H9 (cell line): ENCODE measurements at places on chromosomes 1 and 21.

GRCh38 chr1:4655674-4656532, 1.5 kb downstream of the AJAP1 start:
- DNase-seq: peak; percentile 80

GRCh38 chr1:109864930-109865612, 45.6 kb upstream of the CSF1 start:
- no peak for DNase-seq

GRCh38 chr1:217089361-217090014, 366.3 kb upstream of the ESRRG start:
- DNase-seq: no peak

DNA sequence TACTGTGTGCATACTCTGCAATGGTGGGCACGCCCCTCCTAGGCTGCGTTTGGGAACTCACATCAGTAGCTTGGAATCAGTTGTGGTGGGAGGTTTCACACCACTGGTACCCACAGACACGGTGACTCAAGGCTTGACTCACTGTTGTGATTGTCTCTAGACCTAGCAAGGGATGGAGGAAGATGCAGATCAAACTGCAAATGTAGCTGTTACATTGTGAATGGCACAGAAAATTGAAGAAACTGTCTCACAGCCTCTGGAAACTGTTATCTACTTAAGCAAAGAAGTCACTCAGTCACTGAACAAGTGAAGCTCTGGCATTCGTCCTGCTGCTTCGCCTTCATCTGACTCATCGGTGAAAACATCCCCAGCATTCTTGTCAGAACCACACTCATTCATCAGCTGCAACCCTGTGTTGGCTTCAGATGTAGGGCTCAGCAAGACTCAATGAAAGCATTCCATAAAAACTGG, 59.5 kb downstream of the POFUT2 start:
- DNase-seq: no peak

GRCh38 chr1:47690341-47691250, 252.8 kb downstream of the FOXD2 start:
- DNase-seq: peak; percentile 16

DNA sequence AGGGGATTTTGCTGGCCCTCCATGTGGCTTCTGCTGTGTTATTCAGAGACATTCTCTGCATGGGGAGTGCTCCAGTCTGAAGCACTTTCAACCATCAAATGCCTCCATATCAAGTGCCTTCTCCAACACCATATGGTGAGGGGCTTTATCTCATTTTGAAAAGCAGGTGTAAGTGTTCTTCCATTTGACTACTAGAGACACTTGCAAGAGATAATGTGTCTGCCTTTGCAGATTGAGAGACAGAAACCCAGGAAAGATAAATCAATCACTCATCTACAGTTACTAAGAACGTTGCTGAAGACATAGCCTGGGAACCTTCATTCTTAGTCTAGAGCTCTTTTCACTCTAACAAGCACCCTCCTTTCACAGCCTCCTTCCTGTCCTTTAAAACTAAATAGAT, 29.5 kb upstream of the REG4 start:
- no peak for DNase-seq

DNA sequence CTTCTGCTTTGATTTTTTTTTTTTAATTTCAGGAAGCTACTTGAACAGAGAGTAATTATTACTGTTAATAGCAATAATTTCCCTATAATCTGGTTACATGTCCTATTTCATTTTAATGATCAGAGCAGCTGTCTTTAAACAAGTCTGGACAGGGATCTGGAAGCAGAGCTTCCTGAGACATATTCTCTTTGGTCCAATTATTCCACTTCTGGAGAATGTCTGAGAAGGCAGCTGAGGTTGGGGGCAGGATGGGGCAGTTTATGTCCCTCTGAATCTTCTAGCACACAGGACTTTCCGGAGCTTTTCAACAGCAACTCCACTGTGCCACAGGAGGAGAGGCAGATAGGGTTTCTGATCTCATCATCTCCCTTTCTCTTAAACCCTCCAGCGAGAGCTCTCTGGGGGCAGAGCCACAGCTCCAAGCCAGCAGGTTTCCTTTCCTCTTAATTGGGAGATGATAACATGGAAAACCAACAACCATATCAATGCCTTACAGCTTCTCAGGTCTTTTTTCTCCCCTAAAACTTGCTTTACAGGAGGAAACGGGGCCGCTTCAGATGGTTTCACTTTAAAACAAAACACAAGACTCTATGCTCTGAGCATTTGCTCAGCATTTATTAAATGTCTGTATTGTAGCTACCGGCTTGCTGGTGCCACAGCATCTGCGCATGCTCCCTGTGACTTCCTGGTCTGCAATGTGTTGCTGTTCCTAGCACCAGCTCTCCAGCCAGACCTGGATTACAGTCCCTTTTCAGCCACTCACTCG, 425.7 kb upstream of the USP24 start:
- DNase-seq: no peak

GRCh38 chr1:174995121-174995520, 4.6 kb upstream of the CACYBP start:
- DNase-seq: no peak

- no peak for DNase-seq
Measured at GRCh38 chr1:198922638-198923430, 284.0 kb downstream of the PTPRC start.

DNA sequence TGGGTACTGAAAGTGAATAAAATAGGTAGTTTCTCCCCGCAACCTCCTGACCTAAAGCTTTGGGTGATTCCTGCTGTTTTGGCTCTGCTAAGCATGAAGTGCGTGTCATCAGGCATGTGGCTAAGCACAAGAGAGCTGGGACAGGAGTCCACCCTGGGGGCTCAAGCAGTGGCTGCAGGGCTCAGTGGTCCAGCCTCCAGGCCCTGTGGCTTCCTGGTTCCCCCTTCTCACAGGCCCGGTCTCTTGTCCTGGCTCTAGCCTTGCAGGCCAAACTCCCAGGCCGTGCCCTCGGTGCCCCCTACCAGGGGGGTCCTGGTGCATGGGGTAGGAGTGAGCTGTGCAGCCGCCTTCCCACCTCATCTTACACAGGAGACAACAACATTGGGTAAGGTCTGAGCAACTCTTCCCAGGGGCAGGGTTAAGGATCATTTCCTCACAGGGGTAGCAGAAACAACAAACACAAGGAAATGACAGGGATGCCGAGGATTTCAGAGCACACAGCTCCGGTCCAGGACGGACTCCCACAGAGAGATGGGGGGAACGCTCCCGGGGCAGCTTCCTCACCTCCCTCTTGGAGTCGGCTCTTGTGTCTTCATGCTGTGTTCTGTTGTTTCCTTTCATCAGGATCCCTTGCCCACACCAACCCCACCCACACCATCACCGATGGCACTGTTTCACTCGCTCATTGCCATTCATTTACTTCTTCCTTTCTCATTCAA, 19.8 kb upstream of the SLC2A1 start:
- peak; percentile 61 for DNase-seq

GRCh38 chr1:33130297-33130696, 49.3 kb downstream of the AZIN2 start:
- no peak for DNase-seq

DNA sequence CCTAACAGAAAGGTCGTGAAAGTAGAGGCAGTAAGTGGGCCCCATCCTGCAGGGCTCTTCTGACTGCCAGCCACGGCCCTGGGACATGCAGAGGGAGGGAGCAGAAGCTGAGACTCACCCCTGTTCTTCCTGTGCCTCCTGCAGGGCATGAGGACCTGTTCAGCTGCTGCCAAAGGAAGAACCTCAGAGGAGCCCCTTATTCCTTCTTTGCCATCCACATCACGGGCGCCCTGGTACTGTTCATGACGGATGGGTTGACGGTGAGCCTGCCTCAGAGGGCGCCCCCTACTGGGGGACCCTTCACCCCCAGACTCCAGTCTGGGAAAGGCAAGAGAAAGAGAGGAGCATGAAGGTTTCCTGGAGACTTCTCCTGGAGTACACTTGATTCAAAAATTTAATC, 47.1 kb downstream of the ELK4 start:
- DNase-seq: peak; percentile 47

DNA sequence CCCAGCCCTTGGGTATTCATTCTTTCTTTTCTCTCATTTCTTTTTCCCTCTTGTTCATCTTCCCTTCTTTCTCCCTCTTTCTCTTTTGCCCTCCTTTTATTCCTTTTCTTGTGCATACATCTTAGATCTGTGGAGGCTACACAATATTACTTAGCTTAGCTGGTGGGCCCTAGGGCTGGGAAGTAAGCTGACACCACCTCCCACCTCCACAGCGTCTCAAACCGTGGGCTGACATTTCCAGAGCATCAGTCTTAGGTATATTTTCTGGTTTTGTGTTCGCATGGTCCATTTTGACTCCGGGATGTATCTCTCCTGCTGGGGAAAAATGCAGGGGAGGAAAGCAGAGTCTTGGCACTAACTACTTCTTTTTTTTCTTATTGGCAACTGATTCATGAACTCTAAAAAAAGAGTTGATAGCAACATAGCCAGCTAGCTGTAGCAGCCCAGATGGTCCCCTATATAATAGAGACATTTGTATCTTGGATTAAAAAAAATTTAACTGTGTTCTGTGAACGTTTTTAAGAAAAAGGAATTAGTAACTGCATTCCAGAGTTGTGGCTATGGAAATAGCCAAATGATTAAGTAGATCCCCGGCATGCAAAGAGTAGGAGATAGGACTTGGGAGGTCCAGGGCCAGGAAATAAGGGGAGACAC, 15.5 kb downstream of the CNIH3 start:
- DNase-seq: no peak

DNA sequence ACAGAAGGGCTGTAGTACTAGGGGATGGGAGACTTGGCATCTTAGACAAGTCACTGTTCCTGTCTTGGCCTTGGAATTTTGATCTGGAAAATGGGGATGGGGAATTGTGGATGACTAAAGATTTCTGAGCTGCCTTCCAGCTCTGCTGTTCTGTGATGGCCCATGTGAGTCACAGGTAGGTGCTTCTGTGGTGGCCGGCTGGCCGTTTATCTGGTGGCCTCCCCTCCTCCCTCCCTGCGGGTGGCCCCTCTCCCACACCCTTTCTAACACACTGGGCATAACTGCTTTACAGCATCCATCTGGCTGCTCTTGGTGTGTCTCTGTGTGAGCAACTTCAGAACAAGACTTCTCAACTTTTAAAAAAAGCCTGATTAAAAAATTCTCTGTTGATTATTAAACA, 35.9 kb downstream of the KCNA2 start:
- no peak for DNase-seq

GRCh38 chr1:67460676-67461500, 30.7 kb upstream of the SERBP1 start:
- peak; percentile 36 for DNase-seq

- DNase-seq: no peak
Measured at GRCh38 chr1:19062258-19063029, 106.0 kb upstream of the IFFO2 start.

- no peak for DNase-seq
Measured at GRCh38 chr21:26557106-26557505, 16.0 kb downstream of the CYYR1 start.

- DNase-seq: no peak
Measured at GRCh38 chr1:229040630-229041358, 230.1 kb upstream of the RAB4A start.

GRCh38 chr1:104718752-104719151, 969.1 kb downstream of the AMY1C start:
- DNase-seq: no peak

GRCh38 chr21:27418346-27418745, 451.5 kb upstream of the ADAMTS5 start:
- DNase-seq: no peak

- no peak for DNase-seq
Measured at GRCh38 chr1:197101978-197102377, 34.9 kb upstream of the F13B start.

- no peak for DNase-seq
Measured at GRCh38 chr1:155196893-155197638, 10.6 kb downstream of the THBS3 start.

GRCh38 chr1:93623875-93624274, 57.8 kb downstream of the BCAR3 start:
- DNase-seq: no peak

DNA sequence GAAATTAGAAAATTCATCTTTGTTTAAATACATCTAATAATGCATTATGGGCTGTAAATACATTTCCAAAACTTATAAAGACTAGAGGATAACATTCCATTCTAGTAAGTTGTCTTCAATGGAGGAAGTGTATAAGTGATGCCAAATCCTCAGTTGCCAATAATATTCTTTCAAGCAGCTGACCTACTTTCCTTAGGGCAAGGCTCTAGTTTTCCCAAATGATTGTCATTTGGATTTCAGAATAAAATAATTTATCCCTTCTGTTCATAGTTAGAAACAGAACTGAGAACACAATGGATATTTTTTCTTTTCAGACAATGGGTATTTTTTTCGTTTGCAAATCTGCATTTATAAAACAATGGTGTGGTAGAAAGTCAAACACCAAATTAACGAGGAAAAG, 354.9 kb upstream of the ADAMTS5 start:
- no peak for DNase-seq

DNA sequence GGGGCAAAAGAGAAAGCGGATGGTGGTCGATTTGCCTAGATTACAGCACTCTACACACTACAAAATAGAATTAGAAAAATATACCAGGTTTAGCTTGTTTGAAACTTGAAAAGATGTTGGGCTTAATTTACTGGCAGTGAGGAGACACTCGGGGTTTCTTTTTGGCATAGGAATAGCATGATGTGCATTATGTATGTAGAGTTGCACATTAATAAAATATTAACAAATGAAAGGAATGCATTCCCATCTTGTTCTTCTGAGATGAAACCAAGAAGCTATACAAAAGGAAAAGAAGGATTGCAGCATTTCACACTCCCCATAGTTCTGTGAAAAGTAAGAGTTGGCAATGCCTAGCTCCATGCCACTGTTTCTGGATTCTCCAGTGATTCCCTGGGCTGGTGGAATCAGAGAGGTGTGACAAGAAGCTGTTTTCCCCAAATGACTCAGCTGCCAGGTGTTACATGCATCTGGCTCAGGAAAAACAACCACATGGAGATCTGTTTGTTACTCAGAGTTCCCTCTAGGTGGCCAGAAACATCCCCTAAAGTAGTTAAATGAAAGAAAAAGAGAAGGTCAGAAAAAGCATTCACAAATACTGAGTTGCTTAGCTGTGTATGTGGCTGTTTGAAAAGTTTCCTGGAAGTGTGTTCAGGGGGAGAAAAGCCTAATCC, 115.6 kb downstream of the UCK2 start:
- no peak for DNase-seq

GRCh38 chr1:214330222-214330621, 49.3 kb downstream of the SMYD2 start:
- no peak for DNase-seq

DNA sequence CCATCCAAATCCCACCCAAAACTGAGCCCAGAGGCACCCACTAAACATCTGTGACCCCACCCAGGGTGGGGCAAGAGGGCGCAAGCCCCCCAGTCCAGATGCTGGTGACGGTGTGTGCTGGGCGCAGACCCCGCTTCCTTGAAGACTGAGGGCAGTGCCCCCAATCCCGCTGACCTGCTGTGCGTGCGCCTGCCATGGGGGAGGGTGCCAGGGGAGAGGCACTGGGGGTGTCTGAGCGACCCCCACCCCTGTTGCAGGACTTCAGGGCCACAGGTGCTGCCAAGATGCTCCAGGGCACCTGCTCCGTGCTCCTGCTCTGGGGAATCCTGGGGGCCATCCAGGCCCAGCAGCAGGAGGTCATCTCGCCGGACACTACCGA, 13.3 kb downstream of the COL6A2 start:
- DNase-seq: peak; percentile 22
